Thoracic aorta (tissue), 2 donors: ENCODE measurements at places on chromosomes 16 and 17. TPM values are rescaled to one million over a fixed set of nuclear protein-coding genes. Genes with fewer than 3 reads are reported as not detected.

DNA sequence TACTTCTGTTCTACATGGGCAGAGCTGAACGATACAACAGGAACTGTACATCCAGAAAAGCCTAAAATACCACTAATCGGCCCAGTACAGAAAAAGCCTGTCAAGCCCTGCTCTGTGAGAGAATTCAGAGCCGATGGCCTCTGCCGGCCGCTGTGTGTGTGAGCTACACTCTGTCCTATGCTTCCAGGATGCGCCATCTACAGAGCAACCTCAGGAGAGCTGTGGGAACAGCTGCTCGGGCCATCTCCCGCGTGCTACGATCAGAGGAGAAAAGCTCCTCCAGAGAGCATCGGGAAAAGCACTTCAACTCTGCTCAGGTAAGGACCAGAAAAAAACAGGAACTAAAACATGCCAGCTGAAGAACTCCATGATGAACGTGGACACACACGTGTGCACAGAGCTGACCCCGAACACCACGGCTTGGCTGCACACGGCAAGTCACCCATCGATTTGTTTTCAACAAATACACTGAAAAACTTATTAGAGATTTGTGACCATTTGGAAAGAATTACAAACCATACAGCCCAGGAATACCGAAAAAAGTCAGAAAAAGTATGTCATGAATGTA is 115.9 kb downstream of the ANKRD11 start:
- no peak for DNase-seq

DNA sequence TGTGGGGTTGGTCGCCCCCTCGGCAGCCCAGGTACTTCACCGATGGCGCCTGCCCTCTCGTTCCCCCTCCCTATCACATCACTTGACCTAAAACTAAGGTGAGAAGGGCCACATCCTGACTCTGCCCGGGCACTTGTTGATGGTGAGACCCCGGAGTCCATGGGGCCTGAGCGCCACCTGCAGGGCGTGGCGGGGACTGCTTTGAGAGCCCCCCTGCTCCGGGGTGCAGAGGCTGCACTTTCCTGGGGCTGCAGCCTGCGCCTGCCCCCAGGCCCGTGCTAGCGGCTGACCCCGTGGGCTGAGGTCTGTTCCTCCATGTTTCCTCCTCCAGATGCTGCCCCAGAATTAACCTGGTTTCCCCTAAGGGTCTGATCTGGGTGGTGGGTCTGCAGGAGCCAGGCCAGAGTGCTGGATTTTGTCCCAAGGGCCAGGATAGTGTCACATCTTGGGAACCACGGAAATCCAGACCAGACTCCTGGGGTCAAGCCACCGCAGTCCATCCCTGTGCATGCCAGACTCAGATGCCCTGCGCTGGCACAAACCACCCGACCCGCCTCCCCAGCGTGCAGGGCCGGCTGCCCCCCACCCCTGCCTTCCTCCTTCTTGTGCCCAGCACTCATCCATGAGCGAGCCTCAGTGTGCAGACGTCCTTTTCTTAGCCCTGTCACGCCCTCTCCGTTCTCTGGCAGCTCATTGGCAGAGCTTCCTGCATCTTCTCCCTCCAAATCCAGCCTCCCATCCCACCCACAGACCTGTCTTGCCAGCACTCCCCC is 2.7 kb downstream of the NDUFAF8 start:
- no peak for DNase-seq

Gene SPATA22
- not detected for total RNA-seq

DNA sequence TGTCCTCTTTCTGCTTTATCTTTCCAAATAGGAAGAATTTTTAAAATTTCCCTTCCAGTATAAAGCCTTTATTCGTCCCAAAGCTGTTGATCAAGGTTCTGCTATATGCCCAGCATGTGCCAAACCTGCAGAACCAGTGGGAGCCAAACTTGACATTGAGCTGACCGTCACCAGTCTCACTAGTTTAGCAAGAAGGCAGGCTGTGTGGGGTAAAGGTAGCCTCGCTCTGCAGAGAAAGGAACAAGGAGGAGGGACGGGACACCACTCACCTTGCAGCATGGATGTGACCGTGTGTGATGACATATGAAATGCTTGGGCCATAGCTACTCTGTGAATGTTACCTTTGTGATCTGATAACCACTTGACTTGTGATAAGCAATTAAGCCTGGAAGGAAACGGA is 392.2 kb downstream of the CPPED1 start:
- DNase-seq, result no peak

GRCh38 chr17:826778-827177 is 44.6 kb downstream of the MRM3 start:
- DNase-seq, result no peak
